ENCODE measurements at places on chromosomes 11 and 22. TPM values are rescaled to one million over a fixed set of nuclear protein-coding genes. Genes with fewer than 3 reads are reported as not detected.

- H3K4me1 ChIP-seq, result no peaks in the 10 kb centered on the region
- no peaks in the 10 kb centered on the region for H3K36me3 ChIP-seq
- no peak overlapping the region for H3K4me3 ChIP-seq
Observed at GRCh38 chr11:36139767-36140166, 149.5 kb downstream of the COMMD9 start.

DNA sequence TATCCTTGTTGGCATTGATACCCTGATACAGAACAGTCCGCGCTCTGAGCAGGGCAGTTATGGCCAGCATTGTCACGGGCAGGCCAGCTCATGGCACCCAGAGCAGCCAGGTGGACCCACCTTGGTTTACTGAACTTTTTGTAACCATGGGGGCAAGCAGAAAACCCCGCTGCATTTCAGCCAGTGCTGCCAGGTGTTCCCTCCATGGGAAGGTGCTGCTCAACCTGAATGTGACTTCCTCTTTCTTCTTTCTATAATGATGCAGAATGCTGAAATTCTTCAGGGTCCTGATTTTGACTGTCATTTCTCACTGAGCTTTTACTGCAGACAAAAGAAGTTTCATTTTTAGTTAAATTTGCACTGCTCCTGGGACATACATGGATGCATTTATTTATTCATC, 35.6 kb upstream of the CABP7 start:
- H3K27ac ChIP-seq, result no peak overlapping the region
- H3K4me1 ChIP-seq, result no peaks in the 10 kb centered on the region
- DNase-seq, result no peak

- no peaks in the 10 kb centered on the region for H3K36me3 ChIP-seq
- H3K4me1 ChIP-seq, result no peaks in the 10 kb centered on the region
- H3K4me3 ChIP-seq, result no peak overlapping the region
- H3K27me3 ChIP-seq, result no peaks in the 10 kb centered on the region
- no peak for DNase-seq
- no peak overlapping the region for H3K27ac ChIP-seq
Observed at GRCh38 chr11:3623767-3624458, 17.9 kb downstream of the ART5 start.

DNA sequence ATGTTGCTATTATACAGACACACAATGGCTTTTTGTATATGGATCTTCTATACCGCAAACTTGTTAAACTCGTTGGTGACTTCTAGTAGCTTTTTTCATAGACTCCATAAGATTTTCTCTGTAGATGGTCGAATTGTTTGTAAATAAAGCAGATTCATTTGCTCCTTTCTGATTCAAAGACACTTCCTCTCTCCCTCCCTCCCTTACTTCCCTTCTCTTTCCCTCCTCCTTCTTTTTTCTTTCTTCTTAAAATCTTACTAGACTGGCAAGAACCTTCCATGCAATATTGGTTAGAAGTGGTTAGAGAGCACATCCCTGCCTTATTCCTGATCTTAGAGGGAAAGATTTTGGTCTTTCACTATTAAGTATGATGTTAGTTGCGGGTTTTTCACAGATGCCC, 36.4 kb downstream of the MYEOV start:
- no peak overlapping the region for H3K27ac ChIP-seq
- no peaks in the 10 kb centered on the region for H3K4me1 ChIP-seq
- H3K4me3 ChIP-seq, result no peak overlapping the region

Gene HOATZ
- 7.9 TPM for total RNA-seq

Gene TENM4
- 15.7 TPM for total RNA-seq

Data from upper lobe of left lung (tissue), 6 donors.